ENCODE measurements at places on chromosomes 5 and 9. TPM values are rescaled to one million over a fixed set of nuclear protein-coding genes. Genes with fewer than 3 reads are reported as not detected.

Gene IL7R
- 860 TPM for total RNA-seq

Gene SNCAIP
- not detected for total RNA-seq

Gene SNX18
- 11.2 TPM for total RNA-seq

GRCh38 chr5:174323878-174324281, 278.4 kb downstream of the NSG2 start:
- peaks cover 32% of the 10 kb centered on the region for H3K27me3 ChIP-seq
- no peak for DNase-seq
- no peaks in the 10 kb centered on the region for H3K36me3 ChIP-seq
- H3K4me1 ChIP-seq = peaks cover 2% of the 10 kb centered on the region
- H3K4me3 ChIP-seq = no peak overlapping the region
- H3K27ac ChIP-seq = no peak overlapping the region

DNA sequence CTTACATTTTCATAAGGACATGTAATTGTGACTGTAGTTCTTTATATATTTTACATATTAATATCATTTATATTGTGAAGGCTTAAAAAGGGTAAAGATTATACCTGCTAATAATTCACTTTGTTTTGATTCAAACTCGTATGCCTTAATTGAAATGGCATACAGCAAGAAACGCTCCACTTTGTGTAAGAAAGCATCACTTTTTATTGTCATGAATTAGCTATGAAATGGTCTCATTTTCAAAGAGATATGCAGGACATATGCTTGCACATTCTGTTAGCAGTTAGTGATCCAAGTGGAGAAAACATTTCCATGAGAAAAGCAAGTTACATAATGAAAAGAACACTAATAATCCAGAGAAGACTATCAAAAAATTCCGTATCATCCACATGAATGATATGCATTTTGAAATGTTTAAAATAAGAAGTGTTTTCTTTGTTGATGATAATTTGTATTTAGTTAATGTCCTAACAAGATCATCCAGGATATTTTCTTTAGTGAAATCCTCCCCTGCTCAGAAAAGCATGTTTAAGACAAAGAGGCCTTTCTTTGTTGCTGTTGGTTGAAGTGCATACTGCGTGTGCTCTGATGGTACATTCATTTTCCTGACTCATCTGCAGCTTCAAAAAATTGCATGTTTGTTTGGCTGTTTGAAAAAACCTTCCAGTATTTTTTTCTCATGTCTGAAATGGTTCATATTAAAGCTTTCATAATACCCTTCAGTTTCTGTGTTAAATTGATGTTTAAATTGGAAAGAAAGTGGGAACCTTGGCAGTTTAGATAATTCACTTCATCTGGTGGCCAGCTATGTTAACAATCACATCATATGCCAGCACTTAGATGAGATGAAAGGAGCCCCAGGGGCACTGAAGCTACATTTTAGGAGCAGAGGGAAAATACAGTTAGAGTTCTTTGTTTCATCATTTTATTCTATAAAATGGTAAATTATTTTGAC, 242.2 kb downstream of the CSNK1G3 start:
- H3K27me3 ChIP-seq = no peaks in the 10 kb centered on the region
- H3K4me3 ChIP-seq = no peak overlapping the region
- no peaks in the 10 kb centered on the region for H3K36me3 ChIP-seq
- H3K4me1 ChIP-seq = no peaks in the 10 kb centered on the region
- no peak overlapping the region for H3K27ac ChIP-seq

- no peak overlapping the region for H3K4me3 ChIP-seq
- peaks cover 37% of the 10 kb centered on the region for H3K27me3 ChIP-seq
- no peak overlapping the region for H3K27ac ChIP-seq
- H3K36me3 ChIP-seq = no peaks in the 10 kb centered on the region
- no peak for DNase-seq
- H3K4me1 ChIP-seq = no peaks in the 10 kb centered on the region
These were observed 131.1 kb upstream of the ACTBL2 start for GRCh38 chr5:57613741-57614140.

DNA sequence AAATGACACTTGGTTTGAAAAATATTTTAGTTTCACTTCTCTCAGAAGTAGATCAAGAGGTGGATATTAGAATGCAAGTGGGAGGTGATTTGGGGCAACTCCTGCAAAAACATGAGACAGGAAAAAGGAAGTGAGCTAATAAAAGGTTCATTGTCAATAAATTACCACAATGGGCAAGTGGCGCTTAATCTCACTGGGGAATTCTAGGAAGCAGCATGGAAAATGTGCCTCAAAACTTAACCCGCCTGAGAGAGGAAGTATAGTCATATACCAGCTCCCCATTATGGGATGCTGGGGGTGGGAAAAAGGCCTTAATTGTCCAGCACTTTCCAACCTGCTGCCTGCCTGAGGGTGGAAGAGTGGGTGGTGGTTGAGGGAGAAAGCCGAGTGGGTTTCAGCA, 204.1 kb downstream of the ELAVL2 start:
- H3K36me3 ChIP-seq = no peaks in the 10 kb centered on the region
- no peak overlapping the region for H3K4me3 ChIP-seq
- H3K27me3 ChIP-seq = no peaks in the 10 kb centered on the region
- no peak for DNase-seq

DNA sequence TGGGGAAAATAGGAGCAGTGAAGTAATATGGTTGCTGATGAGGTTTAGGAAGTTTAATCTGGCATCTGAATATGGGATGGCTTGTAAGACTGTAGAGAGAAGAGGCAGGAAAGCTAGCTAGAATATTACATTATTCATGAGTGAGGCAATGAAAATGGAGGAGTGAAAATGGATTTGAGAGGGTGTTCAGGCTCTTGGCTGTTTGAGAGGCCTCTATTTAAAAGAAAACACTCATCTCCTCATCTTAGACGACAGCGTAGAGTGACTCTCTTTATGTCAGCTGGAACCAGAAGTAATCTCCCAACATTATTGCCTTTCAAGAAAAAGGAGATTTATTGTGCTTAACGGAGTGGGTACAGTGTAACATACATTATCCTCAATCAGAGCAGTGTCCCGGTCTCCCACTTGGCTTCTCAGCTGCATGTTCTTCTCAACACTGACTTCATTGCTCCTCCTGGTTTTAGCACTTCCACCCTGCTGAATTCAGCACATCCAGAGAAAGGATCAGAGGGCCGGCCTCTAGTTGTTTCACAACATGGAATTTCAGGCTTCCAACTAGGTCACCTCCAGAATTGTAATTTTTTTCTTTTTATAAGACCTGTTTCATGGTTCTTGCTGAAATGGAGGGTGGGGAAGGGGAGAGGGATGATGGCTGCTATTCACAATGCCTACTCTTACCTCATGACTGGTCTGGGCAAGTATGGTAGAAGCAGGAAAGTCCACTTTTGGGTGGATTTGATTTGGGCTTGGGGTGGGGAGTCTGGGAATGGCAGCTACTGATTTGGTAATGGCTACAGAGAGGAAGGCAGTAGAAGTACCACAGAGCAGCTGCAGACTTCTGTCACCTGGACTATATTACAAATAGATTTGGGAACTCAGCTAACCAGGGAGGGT, 52.9 kb upstream of the KIAA1958 start:
- H3K36me3 ChIP-seq = peaks cover 11% of the 10 kb centered on the region
- no peak for DNase-seq
- H3K4me1 ChIP-seq = no peaks in the 10 kb centered on the region

GRCh38 chr5:99033014-99033900, 104.5 kb upstream of the CHD1 start:
- H3K27ac ChIP-seq = peak overlapping the region; percentile 99
- peak overlapping the region; percentile 93 for H3K4me3 ChIP-seq
- DNase-seq = no peak
- H3K36me3 ChIP-seq = no peaks in the 10 kb centered on the region
- peaks cover 34% of the 10 kb centered on the region for H3K4me1 ChIP-seq

DNA sequence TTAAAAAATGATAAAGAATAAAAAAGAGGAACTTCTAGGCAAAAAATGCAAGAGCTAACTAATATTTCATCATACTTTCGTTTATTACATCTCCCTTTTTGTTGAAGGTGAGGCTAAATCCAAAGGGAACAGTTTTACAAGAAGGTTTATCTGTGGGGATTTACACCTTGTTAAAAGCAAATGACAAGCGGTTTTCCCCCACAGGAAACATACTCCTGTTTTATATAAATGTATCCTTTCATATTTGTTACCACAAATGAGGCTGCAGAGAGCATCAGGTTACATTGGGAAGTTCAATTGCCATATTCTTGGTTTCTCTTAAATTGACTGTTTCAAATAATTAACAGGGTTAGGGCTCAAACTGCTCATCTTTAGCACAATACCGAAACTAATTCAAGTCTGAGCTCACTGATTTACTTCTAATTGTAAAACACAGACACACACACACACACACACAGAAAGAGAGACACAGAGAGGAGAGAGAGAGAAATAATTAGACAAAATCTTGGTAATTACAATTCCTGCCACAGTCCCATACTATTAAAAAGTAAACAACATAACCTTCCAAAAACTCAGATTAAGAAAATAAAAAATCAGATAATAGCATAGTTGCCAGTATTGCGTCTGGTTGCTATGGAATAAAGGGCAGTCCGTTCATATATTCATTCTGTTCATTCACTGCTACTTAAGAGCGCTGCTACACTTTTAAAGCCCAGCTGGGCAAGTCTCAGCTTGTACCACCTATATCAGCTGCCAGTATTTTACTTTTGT, 17.1 kb downstream of the RFX3 start:
- peaks cover 30% of the 10 kb centered on the region for H3K4me1 ChIP-seq
- DNase-seq = no peak
- H3K27ac ChIP-seq = peak overlapping the region; percentile 93

Data from T-helper 17 cell (primary cell).